ENCODE measurements at places on chromosomes 6 and 20. TPM values are rescaled to one million over a fixed set of nuclear protein-coding genes. Genes with fewer than 3 reads are reported as not detected.

The SNAP25 gene
- total RNA-seq, result 0.65 TPM

The COQ3 gene
- total RNA-seq, result 8.9 TPM

The SCGN gene
- total RNA-seq, result not detected

The RHAG gene
- total RNA-seq, result not detected

Measured in fibroblast of the aortic adventitia (primary cell).